ENCODE measurements at places on chromosomes 2 and 18. TPM values are rescaled to one million over a fixed set of nuclear protein-coding genes. Genes with fewer than 3 reads are reported as not detected.

GRCh38 chr2:16139663-16140615 lies 199.6 kb downstream of the MYCN start:
- DNase-seq = no peak

GRCh38 chr2:129754831-129755230 lies 224.6 kb upstream of the RAB6C start:
- DNase-seq = no peak

DNA sequence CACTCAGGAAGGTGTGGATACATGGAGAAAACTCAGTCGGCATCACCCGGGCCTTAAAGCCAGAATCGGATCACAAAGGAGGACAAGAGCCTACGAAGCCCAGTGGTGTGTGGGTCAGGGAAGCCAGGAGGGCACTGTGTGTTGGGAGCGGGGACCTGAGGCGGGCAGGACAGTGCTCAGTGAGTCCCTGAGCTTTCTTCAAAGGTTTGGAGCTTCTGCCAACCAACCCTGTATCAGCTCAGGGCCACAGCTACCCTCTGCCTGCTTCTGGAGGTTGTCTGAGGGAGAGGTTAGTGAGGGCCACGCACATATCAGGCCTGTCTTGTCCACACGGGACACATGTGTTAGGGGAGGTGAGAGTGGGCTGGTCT lies 52.4 kb downstream of the DYSF start:
- no peak for DNase-seq

- DNase-seq = no peak
Observed at GRCh38 chr18:11943551-11943950, 35.4 kb upstream of the MPPE1 start.

DNA sequence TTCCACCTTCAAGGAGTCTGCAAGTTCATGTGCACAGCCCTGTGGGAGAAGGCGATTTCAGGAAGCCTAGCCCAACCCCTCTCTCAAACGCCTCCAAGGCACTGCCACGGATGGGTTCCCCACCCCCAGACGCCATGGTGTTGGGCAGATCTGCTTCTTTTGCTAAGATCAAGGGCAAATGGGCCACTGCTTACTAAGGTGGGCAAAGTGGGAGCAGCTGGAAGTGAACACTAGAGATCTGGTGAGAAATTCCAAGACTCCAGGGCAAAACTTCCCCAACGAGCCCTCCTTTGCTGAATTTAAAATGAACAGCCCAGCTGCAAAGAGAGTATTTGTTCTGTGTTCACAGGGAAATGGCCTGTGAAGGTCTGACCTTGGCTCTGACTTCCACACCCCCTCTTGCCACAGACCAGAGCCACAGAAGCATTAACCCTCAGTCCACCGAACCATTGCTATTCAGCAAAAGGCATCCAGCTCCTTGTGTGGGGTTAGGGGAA lies 45.1 kb upstream of the ZBTB7C start:
- no peak for DNase-seq

DNA sequence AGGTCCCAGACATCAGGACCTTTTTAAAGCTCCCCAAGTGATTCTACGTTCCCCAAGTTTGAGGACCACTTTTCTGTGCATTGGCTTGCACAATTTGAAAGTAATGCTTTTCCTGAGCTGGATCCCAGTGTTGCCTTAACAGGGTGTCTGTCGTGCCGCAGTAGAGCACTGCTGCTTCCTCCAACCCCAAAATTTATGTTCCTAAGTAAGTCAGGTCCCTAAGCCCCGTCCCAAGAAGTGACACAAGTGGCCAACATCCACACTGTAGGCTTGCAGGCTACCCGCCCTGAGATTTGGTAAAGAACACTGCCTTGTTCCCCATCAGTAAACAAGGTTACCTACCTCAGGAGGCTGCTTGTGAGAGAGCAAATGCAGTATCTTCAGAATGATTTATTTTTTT lies 2.0 kb downstream of the SFT2D3 start:
- no peak for DNase-seq

DNA sequence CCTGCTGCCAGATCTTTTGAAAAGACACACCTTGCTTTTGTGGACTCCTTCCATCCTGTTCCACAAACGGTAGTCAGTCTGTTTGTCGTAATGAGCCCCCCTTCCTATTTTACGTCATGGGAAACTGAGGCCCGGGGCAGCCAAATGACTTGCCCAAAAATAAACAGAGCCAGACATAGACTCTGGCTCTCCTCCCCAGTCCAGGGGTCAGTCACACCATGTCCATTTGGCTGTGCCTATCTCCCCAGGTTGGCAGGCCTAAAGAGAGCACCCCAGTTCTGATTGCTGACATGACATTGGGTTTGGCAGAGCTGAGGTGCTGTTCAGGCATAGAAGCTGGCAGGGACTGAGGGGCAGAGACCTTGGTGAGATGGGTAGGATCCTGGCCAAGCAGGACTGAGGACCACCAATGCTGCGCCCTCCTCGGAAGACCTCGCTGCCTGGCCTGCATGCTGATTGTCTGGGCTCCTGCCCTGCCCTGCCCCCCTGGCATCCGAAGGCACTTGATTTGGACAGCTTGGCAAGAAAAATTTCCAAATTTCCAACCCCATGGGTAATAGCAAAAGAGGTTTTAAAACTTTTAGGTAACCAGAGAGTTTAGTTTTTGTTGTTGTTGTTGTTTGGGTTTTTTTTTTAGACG lies 335.4 kb downstream of the DYSF start:
- DNase-seq = no peak

DNA sequence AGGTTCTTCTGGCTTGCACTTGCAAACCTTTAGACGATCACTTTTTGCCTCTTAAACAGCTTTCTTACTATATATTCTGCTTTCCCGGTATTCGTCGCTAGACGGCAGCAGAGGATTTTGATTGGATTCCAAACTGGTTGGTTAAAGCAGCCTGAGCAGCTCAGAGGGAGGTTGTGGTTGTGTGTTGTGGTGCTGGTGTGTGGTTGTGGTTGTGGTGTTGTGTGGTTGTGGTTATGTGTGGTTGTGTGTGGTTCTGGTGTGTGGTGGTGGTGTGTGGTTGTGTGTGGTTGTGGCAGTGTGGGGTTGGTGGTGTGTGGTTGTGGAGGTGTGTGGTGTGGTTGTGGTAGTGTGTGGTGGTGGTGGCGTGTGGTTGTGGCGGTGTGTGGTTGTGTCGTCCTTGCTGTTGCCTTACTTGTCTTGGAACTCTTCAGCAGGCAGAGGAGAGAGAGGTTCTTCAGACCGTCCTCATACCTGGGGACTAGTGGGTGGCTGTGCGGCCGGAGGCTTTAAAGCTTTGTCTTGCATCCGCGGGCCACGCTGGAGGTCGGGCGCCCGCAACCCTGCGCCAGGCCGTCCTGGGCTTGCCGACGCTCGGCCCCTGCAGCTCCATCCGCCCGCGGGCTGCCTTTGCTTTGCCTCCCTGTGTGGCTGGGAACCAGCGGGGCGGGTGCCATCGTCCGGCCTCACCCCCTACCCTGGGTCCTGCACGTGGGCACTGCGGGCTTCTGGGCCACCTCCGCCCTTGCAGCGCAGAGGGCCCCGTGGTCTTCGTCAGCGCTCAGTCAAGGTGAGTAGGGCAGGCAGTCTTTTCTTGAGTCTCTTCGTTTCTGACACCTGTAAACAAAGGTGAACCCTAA lies 190.8 kb downstream of the ARHGAP28 start:
- DNase-seq = peak; percentile 40

- no peak for DNase-seq
Observed at GRCh38 chr2:192194265-192194865, 368 bp downstream of the TMEFF2 start.

GRCh38 chr2:101120124-101120996 lies 30.8 kb downstream of the TBC1D8 start:
- peak; percentile 84 for DNase-seq

DNA sequence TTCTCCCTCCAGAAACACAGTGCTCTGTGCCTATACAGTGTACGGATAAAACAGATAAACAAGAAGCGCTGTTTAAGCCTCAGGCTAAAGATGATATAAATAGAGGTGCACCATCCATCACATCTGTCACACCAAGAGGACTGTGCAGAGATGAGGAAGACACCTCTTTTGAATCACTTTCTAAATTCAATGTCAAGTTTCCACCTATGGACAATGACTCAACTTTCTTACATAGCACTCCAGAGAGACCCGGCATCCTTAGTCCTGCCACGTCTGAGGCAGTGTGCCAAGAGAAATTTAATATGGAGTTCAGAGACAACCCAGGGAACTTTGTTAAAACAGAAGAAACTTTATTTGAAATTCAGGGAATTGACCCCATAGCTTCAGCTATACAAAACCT lies 70.7 kb downstream of the TANK start:
- DNase-seq = no peak

- no peak for DNase-seq
Observed at GRCh38 chr2:96176661-96177060, 31.4 kb upstream of the DUSP2 start.

DNA sequence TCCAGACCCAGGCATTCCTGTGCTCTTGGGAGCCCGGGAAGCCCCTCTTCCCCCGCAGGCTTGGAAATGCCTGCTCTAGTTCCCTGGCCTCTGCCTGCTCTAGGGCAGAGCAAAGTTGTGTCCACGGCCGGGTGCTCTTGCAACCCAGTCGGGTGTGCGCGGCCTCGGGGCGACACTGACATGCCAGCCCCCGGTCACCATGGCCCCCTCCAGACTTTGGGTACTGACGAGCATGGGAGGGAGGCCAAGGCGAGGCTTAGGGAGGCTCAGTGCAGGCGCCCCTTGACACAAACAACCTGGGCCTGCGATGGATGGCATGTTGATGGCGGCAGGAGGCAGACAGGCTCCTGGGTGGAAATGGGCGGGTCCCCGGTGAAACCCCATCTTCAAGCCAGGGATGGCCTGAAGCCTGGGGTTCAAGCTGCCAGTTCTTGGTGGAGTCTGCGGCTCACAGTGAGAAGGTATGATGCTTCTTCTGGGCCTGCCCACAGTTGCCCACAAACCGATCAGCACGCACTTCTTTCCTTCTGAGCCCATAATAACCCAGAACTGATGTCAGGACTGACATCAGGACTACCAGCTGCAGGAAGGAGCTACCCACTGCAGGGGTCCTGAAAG lies 689.9 kb downstream of the DSC3 start:
- no peak for DNase-seq

DNA sequence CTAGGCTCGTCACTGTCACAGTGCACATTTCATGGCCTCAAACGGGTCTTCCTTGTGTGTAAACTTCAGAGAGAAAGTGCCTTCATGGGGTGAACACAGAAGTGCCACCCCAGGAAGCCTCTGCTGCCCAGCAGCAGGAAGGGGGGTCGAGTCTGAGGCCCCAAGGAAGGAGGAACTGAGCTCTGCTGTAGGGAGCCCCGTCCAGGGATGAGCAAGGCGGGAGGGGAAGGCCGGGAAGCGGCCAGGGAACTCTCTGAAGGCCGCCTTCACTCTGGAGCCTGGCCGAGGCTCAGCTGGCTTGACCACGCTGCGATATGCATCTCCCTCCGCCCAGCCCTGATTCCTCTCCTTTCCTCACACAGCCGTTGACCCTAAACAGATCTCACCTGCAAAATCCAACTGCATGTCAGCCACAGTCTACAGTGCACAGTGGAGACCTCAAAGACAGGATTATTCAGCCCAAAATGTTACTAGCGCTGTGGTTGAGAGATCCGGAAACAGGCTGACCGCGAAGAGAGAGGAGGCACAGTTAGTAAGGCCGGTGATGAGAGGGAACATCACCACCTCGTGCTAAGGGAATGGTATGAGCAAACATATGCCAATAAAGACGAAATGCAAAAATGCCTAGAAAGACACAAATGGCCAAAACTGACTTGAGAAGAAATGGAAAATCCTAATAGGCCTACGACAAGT lies 34.2 kb upstream of the CTDP1 start:
- DNase-seq = no peak

GRCh38 chr2:73414696-73415095 lies 29.1 kb downstream of the ALMS1 start:
- no peak for DNase-seq

ZNF532 gene
- 21.0 TPM for total RNA-seq

SLC30A3 gene
- not detected for total RNA-seq

Data from Caki2 (cell line).